Mucosa of gallbladder (tissue), 1 donor: ENCODE measurements at places on chromosomes 2 and 18.

DNA sequence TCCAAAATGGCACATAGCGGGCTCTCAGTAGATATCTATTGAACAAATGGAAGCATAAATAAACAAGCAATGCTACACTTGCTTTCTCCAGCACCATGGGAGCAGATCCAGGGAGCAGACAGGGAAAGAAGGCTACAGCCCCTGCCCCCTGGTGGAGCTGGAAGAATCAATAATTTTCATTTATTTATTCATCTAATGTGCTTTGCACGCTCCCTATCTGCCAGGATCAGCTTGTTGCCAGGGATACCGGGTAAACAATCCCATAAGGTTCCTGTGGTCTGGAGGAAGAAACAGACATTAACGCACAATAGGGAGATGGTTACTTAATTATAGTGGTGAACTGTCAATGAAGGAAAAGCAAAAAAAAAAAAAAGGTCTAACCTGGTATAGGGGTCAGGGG, 40.1 kb upstream of the CLASP1 start:
- no peak for DNase-seq

GRCh38 chr2:78029392-78029995, 507.3 kb upstream of the LRRTM4 start:
- no peak for DNase-seq

GRCh38 chr2:184201246-184201645, 397.1 kb upstream of the ZNF804A start:
- no peak for DNase-seq

- peak; percentile 76 for DNase-seq
Measured at GRCh38 chr2:7356909-7357584, 439.8 kb downstream of the RNF144A start.

DNA sequence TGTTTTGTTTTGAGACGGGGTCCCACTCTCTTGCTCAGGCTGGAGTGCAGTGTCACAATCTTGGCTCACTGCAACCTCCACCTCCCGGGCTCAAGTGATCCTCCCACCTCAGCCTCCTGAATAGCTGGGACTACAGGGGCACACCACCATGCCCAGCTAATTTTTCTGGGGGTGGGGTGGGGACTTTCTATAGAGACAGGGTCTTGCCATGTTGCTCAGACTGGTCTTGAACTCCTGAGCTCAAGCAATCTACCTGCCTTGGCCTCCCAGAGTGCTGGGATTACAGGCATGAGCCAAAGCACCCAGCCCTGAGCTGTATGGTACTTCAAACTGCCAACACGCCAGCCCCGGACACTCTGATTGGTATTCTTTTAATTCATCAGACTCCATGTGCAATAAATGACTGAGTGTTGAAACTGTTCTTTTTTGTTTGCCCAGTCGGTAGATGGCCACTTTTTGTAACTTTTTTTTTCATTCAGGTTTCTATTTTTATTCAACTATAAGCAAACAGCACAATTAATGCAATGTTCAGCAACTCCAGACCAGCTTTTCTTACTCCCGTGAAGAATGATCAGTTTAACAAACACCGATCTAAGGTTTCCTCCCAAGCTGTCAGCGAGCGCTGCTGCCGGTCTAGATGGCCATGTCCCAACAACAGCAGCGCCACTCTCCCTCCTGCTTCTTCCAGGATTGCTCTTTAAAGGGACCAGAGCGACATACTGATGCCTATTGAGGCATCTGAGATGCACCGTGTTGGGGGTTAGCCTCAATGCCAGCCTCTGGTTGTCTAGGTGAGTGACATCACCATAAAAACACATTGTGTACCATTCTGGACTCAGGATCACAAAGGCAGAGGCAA, 12.5 kb upstream of the TGOLN2 start:
- DNase-seq, result no peak

DNA sequence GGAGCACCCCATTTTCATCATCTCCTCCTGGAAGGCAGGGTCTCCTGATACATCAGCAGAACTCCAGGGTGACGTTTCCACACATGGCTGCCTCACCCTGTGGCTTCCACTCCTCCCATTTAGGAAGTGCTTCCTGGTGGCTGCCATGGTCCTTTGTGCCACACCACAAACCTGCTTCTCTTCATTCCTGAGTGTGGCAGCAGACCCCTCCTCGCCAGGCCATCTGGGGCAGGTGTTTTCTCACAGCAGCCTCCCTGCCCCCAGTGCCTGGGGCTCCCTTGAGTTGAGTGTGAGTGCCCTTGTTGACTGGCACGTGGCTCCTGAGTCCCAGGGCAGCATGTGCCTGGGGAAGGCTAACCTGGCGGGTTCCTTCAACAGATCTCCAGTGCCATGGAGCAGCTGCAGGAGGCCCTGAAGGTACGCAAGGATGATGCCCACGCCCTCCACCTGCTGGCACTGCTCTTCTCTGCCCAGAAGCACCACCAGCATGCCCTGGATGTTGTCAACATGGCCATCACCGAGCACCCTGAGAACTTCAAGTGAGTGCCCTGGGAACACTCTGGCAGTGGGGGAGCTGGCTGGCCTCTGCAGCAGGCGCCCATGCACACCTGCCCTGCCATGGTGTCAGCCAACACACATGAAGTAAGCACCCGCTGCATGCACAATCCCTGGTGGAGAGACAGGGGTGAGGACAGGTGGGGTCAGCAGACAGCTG, 113.4 kb upstream of the MCFD2 start:
- no peak for DNase-seq
